ENCODE measurements at places on chromosomes 3 and 15.

GRCh38 chr3:280681-281080, 84.1 kb downstream of the CHL1 start:
- no peak for DNase-seq

GRCh38 chr15:39451121-39451688, 129.7 kb upstream of the THBS1 start:
- DNase-seq = no peak

DNA sequence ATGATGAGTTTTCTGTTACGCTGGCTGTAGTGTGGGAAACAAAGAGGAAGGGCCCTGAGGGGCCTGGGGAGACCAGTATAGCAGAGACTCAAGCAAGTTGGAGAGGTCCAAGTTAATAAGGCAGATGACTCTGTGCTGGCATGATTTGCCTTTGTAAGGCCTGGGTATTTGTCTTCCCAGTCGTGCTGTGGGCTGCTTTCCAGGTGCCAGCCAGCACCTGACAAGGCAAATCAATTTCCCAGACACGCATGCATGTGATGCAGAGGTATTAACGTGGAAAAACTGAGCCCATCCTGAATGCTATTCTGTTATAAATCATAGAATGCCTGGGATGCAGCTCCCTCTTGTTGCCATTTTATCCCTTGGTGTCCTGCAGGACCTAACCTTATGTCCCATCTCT, 175.6 kb downstream of the MFSD1 start:
- DNase-seq = no peak

GRCh38 chr15:54803987-54804386, 392.8 kb downstream of the RSL24D1 start:
- DNase-seq = no peak

- DNase-seq = no peak
These were observed 8.4 kb downstream of the SHF start for GRCh38 chr15:45179221-45179985.

Measured in esophagus squamous epithelium (tissue), 5 donors.